ENCODE measurements at places on chromosomes 5 and 9.

GRCh38 chr9:125856331-125856730 lies 109.2 kb downstream of the PBX3 start:
- no peak for DNase-seq

GRCh38 chr5:139293202-139293506 lies 386 bp upstream of the MATR3 start:
- no peak for DNase-seq

- DNase-seq, result no peak
These were observed 20.0 kb downstream of the OGN start for GRCh38 chr9:92384375-92384774.

DNA sequence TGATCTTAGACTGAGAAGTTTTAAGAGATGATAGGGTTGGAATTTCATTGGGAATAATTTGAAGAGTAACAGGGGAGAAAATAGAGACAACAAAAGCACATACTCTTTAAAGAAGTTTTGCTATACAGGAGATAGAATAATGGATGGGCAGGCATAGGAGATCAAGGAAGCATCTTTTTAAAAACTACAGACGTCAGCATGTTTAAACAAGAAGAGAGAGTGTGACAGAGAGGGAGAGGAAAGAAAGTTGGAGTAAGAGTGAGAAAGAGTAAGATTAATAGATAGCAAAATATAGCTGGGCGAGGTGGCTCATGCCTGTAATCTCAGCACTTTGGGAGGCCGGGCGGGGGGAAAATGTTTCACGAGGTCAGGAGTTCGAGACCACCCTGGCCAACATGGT lies 5.3 kb upstream of the LVRN start:
- no peak for DNase-seq

- no peak for DNase-seq
These were observed 1.1 kb upstream of the LCNL1 start for GRCh38 chr9:136981588-136982231.

GRCh38 chr9:112699230-112699629 lies 18.7 kb downstream of the INIP start:
- DNase-seq, result no peak

DNA sequence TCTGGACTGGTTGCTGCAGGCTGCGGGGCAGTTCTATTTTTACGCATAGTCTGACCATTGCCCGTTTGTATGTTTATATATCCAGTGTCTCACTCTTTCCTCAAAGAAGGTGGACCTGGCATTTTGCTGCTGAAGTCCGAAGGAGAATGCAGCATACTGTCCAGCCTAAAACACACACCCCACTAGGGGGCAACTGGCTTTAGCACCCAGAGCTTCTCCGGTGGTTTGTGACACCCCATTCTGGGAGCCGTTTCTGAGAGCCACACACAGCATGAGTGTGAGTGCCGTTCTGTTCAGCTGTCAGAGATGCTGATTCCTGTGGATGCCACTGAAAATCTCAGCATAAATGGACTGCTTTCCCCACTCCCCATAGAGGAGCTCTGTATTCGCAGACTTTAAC lies 290.5 kb upstream of the TAS2R1 start:
- DNase-seq, result no peak

GRCh38 chr9:76608575-76609273 lies 149.7 kb downstream of the GCNT1 start:
- no peak for DNase-seq
